M059J (cell line): ENCODE measurements at places on chromosomes 13 and 19. TPM values are rescaled to one million over a fixed set of nuclear protein-coding genes. Genes with fewer than 3 reads are reported as not detected.

The COL4A2 gene
- 110 and 205 TPM in 2 replicates for total RNA-seq

The ZNF90 gene
- 0.42 and 0.49 TPM in 2 replicates for total RNA-seq

The INSR gene
- 0.37 and 1.6 TPM in 2 replicates for total RNA-seq

The ZNF560 gene
- 0.10 and 1.7 TPM in 2 replicates for total RNA-seq

The ATP4B gene
- not detected in 2 replicates for total RNA-seq

The CACNA1A gene
- 3.2 and 8.5 TPM in 2 replicates for total RNA-seq

The ZIM2 gene
- not detected in 2 replicates for total RNA-seq

The CDC16 gene
- total RNA-seq: 18.7 and 29.8 TPM in 2 replicates

The CCNA1 gene
- 0.05 and 0.32 TPM in 2 replicates for total RNA-seq

The BRME1 gene
- 2.3 and 3.2 TPM in 2 replicates for total RNA-seq

The EID2 gene
- 16.4 and 20.0 TPM in 2 replicates for total RNA-seq

The MCEMP1 gene
- not detected in 2 replicates for total RNA-seq

The CYP4F8 gene
- not detected in 2 replicates for total RNA-seq

The CEACAM4 gene
- total RNA-seq: not detected in 2 replicates

The KCNN4 gene
- 20.6 and 30.3 TPM in 2 replicates for total RNA-seq

The MYADM gene
- 26.6 and 41.1 TPM in 2 replicates for total RNA-seq

The VMAC gene
- 1.6 and 4.4 TPM in 2 replicates for total RNA-seq

The AMH gene
- total RNA-seq: 1.5 and 2.9 TPM in 2 replicates

The ZNF534 gene
- total RNA-seq: not detected in 2 replicates

The TNFRSF19 gene
- total RNA-seq: 54.8 and 55.5 TPM in 2 replicates

The ZNF45 gene
- 11.2 and 18.8 TPM in 2 replicates for total RNA-seq

The C1QTNF9 gene
- total RNA-seq: not detected in 2 replicates

The SYNGR4 gene
- 0.42 TPM in 1 of 2 replicates, not detected in the other for total RNA-seq

The MYBPC2 gene
- total RNA-seq: not detected in 2 replicates

The CYP2A6 gene
- not detected in 2 replicates for total RNA-seq

The ICAM4 gene
- total RNA-seq: not detected in 2 replicates

The PRR36 gene
- not detected in 2 replicates for total RNA-seq

The ELL gene
- total RNA-seq: 7.5 and 15.4 TPM in 2 replicates
